ENCODE measurements at places on chromosomes 1 and 21.

DNA sequence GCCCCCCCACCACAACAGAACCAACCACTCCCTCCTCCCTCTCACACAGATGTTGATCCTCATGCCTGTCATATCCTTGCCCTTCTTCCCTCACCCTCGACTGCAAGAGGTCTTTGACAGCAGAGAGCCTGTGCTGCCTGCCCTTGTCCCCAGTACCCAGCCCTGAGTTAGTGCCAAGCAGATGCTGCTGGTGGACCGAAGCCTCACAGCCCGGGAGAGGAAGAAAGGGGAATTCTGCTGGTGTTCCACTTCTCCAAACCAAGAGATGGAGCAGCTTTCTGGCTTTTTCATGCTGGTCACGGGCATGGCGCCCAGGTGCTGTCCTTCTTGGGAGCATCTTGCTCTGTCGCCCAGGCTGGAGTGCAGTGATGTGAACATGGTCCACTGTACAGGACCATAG, 69.1 kb downstream of the SLC66A1 start:
- no peak for DNase-seq

- no peak for DNase-seq
Observed at GRCh38 chr1:232138044-232138443, 491.9 kb downstream of the SIPA1L2 start.

DNA sequence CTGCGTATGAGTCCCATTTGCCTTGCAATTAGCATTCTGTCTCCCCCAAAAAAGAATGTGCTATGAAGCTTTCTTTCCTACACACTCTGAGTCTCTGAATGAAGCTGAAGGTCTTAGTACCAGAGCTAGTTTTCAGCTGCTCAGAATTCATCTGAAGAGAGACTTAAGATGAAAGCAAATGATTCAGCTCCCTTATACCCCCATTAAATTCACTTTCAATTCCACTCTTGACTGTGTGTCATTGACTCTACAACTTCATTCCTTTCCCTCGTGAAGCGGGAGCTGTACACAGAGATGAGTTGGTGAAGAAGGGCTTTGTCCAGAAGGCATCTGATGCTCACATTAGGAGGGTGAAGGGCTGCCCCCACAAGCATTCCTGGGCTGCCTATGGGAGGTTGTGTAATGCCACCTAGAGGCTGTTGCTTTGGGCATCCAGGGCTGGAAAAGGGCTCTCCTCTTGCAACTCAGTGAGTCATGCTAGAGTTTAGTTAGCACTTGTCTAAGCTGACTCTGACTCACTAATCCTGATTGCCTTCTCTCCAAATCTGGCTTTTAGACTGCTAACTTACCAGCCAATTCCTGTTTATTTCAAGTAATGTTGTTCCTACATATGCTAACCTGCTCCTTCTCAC, 1.8 kb downstream of the SPRR1B start:
- DNase-seq, result no peak

- no peak for DNase-seq
Observed at GRCh38 chr1:230548997-230549396, 93.3 kb upstream of the COG2 start.

DNA sequence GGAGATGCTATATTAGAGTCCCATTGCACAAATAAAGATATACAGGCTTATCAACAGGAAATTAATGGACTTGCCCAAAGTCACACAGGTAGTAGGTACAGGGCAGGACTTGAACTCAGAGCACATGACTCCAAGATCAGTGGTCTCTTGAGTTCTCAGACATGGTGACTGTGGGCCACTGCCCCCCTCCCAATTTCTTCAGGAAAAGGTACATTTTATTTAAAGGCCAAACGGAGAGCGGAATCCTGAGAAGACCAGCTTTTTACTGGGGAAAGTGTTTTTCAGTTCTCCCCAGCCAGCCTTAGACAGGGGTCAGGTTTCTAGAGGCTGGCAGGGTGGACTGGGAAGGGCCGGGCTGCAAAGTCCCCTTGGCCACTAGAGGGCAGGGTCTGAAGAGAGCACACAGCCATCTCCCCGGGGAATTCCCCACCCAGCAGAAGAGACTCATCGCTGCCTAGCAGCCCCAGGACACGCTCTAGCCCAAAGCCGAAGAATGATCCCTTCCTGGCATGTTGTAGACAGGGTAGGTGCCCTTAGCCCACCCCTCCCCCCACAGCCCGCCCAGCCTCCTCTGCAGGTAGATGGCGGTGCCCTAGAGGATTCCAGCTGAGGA, 29.7 kb downstream of the ACP6 start:
- DNase-seq, result peak; percentile 57

GRCh38 chr1:24555591-24556413, at the start of gene NCMAP:
Gene NCMAP (plus strand): TSS chr1:24556087. CDS start chr1:24595431, 39,344 bp downstream.
- peak; percentile 37 for DNase-seq

GRCh38 chr21:44255511-44255981, 6.2 kb downstream of the DNMT3L start:
- no peak for DNase-seq

DNA sequence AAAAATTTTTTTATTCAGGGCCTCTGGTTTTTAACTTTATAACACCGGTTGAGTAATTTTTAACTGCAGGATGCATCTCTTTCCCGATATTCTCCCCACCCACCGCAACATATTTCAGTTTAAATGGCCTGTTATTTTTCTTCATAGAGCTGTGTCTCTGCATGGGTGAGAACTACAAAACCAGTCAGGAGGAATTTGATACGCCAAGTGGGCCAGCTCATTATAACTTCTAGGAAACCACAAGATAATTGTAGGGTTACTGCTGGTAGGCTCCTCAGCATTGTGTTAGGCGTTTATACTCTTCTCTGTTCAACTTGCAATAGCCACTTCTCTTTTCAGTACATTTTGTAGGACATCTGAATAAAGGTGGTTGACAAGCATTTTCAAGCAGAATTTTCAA, 169.7 kb downstream of the PBX1 start:
- no peak for DNase-seq

GRCh38 chr1:91568261-91568660, 67.6 kb downstream of the CDC7 start:
- DNase-seq, result no peak

GRCh38 chr1:30526652-30527345, 196.6 kb downstream of the MATN1 start:
- no peak for DNase-seq

- no peak for DNase-seq
Observed at GRCh38 chr1:5991381-5992025, 722 bp downstream of the NPHP4 start.

- DNase-seq, result no peak
Observed at GRCh38 chr1:152190589-152190988, 31.6 kb upstream of the RPTN start.

DNA sequence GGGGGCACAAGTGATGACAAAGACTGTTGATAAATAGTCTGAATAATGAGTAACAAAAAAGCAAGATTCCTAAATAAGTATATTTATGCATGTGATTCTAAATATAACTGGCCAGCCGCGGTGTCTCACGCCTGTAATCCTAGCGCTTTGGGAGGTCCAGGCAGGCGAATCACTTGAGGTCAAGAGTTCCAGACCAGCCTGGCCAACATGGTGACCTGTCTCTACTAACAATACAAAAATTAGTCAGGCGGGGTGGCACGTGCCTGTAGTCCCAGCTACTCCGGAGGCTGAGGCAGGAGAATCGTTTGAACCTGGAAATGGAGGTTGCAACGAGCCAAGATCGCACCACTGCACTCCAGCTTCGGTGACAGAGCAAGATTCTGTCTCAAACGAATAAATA, 161.5 kb downstream of the TOMM20 start:
- DNase-seq, result no peak

DNA sequence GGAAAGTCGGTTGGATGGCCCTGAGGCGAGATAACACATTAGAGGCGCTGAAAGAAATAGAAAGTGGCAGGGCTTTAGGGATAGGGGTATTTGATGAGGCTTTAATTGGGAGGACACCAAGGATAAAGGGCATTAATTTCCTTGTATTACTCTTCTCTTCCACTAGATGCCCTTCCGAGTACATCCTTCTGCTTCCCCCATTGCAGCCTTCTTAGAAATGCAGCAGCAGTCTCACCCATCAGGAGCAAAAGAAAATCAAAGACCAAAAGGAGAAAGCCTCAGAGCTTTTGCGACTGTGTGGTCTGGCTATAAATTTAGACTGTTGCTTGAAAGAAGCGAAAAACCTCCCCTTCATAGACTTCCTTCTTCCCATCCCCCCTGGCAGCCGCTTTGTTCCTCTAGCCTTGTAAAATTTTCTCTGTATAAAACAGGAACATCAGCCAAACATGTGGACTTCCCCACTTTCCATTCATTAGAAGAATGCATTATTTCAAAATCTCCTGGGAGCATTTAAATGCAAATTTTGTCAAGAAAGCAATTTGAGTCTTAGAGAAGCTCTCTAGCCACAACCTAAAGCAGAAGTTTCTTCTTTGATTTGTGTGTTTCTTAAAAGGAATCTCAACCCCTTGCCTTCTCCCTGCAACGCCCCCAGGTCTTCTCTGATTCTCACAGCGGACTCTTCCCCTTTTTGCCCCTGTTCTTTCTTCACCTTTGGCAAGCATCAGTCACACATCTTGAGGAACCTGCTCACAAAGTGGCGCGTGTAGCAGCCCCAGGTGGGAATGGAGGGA, 76.6 kb downstream of the NDUFS5 start:
- no peak for DNase-seq

GRCh38 chr1:220432408-220432807, 95.5 kb upstream of the MARK1 start:
- no peak for DNase-seq
